ENCODE measurements at places on chromosomes 7 and 10. TPM values are rescaled to one million over a fixed set of nuclear protein-coding genes. Genes with fewer than 3 reads are reported as not detected.

The ZNF853 gene
- polyA plus RNA-seq: 15.2 TPM

DNA sequence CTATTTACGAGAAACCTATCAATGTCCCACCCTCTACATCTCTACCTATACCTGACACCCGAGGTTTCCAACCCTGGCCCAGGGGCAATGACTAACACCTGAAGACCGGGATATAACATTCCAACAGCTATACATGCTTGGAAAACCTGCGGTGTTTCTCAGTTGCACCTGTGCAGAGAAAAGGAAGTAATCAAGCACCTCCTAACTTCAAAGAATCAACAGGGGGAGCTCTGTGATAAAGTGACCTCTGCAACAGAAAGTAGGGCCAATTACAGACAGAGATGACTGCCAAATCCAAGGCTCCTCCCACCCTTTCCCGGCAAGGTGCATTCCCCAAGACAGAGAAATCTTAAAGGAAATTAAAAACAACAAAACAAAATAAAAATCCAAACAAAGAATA, 41.3 kb downstream of the CCDC6 start:
- no peak for DNase-seq

GRCh38 chr7:137142376-137142775, 201.2 kb downstream of the PTN start:
- no peak for DNase-seq

The HTR5A gene
- not detected for polyA plus RNA-seq

The DKK1 gene
- polyA plus RNA-seq: 0.48 TPM

DNA sequence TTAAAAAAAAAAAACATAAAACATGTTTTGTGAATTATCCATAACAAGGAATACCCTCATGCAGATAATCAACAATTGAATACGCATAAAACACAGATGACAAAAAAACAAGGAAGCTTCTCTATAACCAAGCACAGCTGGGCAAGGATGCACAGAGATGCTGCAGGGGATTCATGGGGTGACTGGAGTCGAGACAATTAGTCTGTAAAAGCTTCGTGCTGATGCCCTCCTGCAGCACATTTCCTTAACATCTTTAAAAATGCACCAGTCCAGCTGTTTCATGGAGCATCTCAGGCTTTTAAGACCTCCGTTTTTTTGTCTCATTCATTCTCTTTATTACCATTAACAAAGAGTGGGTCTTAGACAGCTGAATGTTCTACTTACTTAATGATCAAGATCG, 794.0 kb upstream of the C7orf33 start:
- DNase-seq: no peak

DNA sequence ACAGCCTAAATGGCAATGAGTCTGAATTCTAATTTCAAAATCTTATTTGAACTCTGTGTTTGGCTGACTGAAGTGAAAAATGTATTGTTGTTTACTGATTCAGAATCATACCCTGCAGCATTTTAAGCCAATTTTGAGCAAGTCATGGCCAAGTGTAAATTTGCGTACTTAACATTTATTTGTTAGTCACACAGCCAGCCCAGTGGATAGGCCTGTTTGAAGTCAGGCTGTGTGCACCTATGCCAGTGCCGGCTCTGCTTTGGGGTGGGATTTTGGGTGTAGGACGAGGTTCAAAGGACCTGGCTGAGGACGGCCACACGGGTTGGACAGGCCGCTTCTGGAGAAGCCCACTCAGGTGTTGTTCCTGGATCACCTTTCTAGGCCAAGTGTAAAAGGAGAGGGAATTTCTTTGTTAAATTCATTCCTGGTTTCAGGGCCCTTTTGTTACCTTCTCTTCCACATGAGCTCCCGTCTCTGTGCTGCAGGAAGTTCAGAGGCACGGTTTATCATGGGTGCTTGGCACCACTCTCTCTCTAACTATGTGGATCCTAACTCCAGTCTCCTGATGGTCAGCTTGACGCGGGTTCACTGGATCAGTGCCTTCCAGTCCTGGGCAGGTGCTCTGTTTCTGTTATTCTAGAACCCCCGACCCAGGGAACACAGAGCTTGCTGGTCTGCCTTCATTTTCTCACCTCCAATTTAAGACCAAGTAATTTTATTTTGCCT, 84.7 kb downstream of the CCNY start:
- DNase-seq: no peak

DNA sequence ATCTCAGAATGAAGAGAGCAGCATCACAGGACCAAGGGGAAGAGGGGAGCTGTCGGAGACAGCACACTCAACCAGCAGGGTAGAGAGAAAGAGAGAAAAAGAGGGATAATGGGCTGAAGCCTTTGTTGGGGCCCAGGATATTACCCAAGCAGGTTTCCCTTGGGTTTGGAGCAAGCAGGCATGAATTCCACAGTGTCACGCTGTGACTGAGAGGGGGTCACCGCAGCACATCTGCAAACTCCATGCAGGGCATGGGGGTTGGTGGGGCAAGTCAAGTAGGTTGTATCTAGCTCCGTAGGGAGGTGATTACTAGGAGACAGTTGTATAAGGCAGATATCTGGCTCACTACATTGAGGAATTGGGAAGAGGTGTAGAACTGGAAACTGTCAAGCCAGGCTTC, 42.2 kb upstream of the SEMA3E start:
- no peak for DNase-seq

- DNase-seq: no peak
Measured at GRCh38 chr10:93131986-93132385, 58.3 kb downstream of the CYP26A1 start.

- DNase-seq: no peak
Measured at GRCh38 chr10:22765660-22766547, 51.5 kb upstream of the PIP4K2A start.

- no peak for DNase-seq
Measured at GRCh38 chr10:112875476-112876267, 74.4 kb upstream of the TCF7L2 start.

Measured in muscle of back (tissue), 13 donors.